ENCODE measurements at places on chromosomes 4 and X. TPM values are rescaled to one million over a fixed set of nuclear protein-coding genes. Genes with fewer than 3 reads are reported as not detected.

Gene NDNF
- 195 TPM for polyA plus RNA-seq

Gene USP26
- polyA plus RNA-seq, result not detected

Gene EGF
- polyA plus RNA-seq, result 0.89 TPM

Gene GSPT2
- polyA plus RNA-seq, result 16.2 TPM

Gene CACNA1F
- polyA plus RNA-seq, result 0.66 TPM

Gene ARMCX1
- 54.5 TPM for polyA plus RNA-seq

DNA sequence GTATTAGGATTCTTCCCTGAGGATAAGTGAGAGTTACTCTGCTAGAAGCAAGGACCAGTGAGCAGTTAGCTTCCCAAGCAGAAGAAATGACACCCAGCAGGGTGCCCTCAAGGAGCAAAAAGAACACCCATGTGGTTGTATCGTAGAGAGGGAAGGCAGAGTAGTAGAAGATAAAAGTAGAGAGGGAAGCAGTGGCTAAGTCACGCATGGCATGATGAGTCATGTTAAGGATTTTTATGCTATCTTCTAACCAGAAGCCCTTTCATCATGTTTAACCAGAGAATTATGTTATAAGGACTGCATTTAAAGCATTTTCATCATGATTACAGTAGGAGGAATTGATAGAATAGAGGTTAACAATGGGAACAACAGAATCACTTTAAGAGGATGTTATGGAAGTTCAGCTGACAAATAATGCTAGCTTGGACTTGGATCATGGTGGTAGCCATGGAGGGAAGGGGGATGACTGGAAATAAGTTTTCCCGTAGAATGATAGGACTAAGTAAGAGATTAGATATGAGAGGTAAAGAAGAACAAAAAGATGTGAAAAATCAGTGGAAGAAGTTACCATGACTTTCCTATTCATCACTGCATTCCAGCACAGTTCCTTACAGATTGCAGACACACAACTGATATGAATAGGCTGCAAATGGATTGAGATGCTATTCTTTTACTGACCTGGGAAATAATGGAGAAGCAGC is 383.5 kb upstream of the INTU start:
- no peak for DNase-seq

GRCh38 chr4:41460641-41461040 is 77.3 kb upstream of the LIMCH1 start:
- DNase-seq, result no peak

GRCh38 chrX:14039344-14039743 is 9.7 kb upstream of the GEMIN8 start:
- no peak for DNase-seq

GRCh38 chr4:125433453-125433852 is 118.7 kb downstream of the FAT4 start:
- no peak for DNase-seq

DNA sequence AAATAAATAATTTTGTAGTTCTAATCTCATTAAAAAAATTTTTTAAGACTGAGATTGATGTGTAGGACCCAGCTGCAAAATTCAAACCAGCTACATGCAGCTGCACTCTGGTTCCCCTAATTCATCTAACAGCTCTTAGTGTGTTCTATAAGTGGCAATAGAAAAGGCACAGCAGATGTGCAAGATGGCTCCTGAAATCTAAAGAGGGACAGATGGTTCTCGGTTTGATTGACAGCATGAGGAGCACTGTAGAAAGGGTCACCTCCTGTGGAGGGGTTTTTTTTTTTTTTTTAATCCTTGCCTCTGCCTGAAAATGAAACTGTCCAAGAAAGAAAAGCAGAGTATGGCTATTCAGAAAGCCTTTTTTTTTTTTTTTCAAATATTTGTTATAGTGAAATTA is 16.9 kb upstream of the OCIAD1 start:
- DNase-seq, result no peak

DNA sequence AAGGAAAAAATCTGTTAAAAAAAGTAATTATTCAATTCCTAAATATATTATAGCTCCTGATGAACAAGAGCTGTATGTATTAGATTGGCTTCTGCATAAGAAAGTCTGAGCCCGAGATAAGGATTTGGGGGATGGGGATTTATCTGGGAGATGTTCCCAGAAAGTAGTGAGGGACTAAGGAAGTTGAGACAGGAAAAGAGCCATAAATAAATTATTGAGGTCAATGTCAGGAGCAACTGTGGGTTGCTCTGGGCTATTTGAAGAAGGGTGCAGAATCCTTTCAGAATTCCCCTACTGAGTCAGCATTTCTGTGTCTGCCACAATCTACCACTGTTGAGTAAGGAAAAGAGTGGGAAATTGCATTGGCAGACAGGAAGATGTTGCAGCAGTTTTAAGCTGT is 3.1 kb upstream of the TDO2 start:
- DNase-seq, result no peak

DNA sequence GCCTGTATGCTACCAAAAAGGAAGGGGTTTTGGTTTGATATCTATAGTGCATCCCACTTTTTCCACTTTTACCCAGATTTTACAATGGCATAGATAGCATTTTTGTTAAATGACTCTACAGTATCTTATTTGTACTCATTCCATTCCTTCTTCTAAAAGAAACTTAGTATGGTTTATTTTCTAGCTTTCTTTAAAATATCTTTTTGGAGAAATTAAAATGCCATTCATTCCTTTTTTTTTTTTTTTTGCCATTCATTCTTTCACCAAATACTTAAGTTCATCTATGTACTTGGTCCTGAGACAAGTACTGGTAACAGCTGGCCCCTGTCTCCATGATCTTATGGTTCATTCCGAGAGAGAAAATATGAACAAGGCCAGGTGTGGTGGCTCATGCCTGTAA is 49.1 kb downstream of the MID1 start:
- no peak for DNase-seq

DNA sequence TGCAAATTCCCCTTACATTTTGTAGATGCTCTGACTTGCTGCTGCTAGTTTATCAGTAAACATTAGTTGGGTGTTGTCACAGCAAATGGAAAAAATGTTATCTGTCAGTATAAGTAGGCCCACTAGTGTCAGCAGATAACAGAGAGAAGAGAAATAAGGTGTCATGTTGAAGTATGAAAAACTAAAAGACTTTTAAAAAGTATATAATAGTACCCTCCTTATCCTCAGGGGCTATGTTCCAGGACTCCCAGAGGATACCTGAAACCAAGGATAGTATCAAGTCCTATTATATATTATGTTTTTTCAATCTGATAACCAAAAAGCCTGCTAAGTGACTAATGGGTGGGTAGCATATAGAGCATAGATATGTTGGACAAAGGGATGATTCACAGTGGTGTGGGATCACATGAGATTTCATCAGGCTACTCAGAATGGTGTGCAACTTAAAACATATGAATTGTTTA is 11.6 kb upstream of the BMP2K start:
- no peak for DNase-seq

- DNase-seq, result peak; percentile 49
These were observed 129.7 kb downstream of the PLS3 start for GRCh38 chrX:115690511-115691216.

DNA sequence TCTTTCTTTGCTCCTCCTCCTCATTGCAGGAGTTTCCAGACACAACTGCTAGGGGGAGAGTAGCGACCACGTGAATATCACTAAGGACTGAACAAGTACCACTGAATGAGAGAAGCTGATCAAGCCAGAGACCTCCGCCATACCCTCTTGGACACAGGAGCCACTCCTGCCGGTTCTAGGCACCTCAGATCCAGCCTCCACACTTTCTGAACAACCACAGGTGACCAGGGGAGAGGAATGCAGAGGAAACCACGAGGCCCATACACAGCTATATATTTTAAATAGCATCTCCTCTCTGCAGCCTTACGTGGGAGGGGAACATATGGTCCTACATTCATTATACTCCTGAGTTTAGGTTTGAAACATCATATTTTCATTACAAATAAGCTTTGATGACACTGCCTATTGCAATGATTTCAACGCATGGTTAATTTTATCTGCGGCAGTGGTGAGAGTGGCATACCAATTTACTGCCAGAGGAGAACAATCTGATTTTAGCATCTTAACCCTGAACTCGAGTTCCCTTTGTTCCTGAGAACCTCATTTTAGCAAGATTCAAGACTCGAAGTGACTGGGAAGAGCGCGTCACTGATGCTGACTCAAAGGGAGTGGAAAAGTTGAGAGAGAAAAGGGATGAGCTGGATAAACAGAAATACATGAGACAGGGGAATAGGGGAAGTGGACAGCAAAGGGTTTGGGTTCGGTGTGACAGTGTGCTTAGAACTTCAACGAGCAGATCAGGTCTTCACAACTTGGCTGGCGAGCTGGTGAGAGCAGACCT is 231.7 kb upstream of the PPARGC1A start:
- DNase-seq, result no peak

- no peak for DNase-seq
These were observed 11.5 kb downstream of the CRMP1 start for GRCh38 chr4:5881340-5881739.

GRCh38 chrX:134865682-134866255 is 125.0 kb upstream of the SMIM10 start:
- peak; percentile 2 for DNase-seq

- DNase-seq, result no peak
These were observed 23.3 kb downstream of the UCHL1 start for GRCh38 chr4:41280010-41280409.

DNA sequence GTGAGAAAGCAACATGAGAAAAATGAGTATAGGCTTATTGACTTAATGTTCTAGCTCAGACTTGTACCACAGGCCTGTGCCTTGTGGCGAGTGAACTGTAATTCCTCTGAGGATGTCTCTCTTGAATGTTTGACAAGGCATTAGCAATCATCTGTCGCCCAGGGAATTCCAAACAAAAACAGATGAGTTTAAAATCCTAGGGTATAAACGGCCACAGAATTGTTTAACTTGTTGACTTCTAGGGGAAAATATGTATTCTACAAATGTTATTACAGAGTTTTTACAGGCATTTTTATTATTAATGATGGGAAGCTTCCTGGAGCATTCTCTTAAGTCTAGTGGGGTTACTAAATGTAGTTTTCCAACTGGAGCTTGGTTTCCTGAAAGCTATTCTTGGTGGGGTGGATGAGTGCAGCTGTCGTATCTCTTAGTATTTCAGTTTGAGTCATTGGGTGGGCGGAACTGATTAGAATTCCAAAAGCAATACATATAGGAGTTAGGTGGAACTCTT is 40.6 kb downstream of the ARHGAP10 start:
- no peak for DNase-seq

GRCh38 chr4:45385306-45385705 is 659.0 kb upstream of the GNPDA2 start:
- DNase-seq, result no peak

- no peak for DNase-seq
These were observed 89.7 kb downstream of the SPANXN4 start for GRCh38 chrX:143115466-143115865.

GRCh38 chr4:70442474-70442873 is 29.5 kb upstream of the MUC7 start:
- DNase-seq, result no peak

GRCh38 chr4:78299565-78299972 is 242.4 kb downstream of the FRAS1 start:
- no peak for DNase-seq

- no peak for DNase-seq
These were observed 77.2 kb downstream of the FHIP1A start for GRCh38 chr4:151486168-151486567.

GRCh38 chr4:137310166-137310565 is 222.1 kb downstream of the PCDH18 start:
- DNase-seq, result no peak

DNA sequence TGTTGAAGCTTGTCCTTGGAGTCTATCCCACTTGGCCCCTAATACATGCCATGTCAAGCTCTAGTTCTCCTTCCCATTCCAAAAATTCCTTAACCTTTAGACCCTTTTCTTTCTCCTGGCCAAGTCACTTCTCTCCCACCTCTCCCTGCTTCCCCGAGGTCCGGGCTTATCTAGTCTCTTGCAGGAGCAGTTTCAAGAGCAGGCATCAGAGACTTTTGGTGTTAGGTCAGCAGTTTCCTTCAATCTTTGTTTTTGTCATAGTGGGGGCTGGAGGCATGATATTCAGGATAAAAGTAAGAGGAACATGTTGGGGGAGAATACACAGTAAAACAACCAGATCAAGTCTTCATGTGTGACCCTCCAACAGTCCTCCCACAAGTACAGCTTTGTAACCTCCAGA is 11.5 kb upstream of the IDS start:
- no peak for DNase-seq

DNA sequence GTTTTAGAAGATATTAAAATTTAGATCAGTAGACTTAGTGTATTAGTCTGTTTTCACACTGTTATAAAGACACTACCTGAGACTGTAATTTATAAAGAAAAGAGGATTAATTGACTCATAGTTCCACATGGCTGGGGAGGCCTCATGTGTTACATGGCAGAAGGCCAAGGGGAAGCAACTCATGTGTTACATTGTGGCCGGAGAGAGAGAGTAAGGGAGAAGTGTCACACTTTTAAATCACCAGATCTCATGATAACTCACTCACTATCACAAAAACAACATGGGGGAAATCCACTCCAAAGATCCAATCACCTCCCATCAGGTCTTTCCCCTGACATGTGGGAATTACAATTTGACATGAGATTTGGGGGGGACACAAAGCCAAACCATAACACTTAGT is 1159.7 kb upstream of the PCDH7 start:
- DNase-seq, result no peak

DNA sequence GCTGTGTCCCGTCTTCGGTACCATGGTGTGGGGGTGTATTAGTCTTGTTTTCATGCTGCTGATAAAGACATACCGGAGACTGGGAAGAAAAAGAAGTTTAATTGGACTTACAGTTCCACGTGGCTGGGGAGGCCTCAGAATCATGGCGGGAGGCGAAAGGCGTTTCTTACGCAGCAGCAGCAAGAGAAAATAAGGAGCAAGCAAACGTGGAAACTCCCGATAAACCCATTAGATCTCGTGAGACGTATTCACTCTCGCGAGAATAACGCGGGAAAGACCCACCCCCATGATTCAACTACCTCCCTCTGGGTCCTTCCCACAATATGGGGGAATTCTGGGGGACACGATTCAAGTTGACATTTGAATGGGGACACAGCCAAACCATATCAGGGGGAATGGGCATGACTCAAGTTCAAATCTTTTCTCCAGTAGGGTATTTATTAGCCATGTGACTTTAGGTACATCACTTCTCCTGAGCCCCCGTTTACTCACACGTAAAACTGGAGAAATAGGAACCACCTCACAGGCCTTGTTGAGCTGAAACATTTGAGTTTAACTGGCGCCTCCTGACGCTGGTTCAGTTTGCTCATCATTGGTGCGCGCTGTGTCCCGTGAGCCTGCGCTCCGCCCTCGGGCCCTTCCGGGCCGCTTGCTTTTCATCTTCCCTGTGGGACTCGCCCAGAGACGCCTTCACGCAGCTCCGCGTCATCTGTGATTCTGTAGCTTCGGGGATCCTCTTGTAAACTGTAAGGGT is 35.5 kb upstream of the FAT1 start:
- no peak for DNase-seq
